Stimulated activated CD4-positive, alpha-beta T cell treated with anti-CD3 and anti-CD28 coated beads, TNF-alpha, amount 100 ng/mL, for 24 hours (primary cell): ENCODE measurements at places on chromosomes 12 and 14.

GRCh38 chr12:84910549-84911241, 1.9 kb downstream of the SLC6A15 start:
- no peak for DNase-seq

DNA sequence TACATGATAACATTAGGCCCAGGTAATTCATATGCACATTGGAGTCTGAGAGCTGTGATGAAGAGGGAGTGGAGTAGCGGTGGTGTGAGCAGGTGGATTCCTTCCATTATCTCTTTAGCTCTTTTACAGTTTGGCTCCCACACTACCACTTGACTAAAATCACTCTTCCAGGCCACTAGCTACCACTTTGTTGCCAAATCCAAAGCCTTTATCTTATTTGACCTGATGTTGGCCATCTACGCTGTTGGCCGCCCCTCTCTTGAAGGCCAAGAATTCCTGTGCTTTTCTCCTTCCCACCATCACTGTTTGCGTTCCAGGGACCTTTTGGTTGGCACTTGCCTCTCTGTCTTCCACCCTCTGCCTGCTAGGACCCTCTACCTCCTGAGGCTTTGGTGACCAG, 4.0 kb upstream of the MAX start:
- DNase-seq: no peak

DNA sequence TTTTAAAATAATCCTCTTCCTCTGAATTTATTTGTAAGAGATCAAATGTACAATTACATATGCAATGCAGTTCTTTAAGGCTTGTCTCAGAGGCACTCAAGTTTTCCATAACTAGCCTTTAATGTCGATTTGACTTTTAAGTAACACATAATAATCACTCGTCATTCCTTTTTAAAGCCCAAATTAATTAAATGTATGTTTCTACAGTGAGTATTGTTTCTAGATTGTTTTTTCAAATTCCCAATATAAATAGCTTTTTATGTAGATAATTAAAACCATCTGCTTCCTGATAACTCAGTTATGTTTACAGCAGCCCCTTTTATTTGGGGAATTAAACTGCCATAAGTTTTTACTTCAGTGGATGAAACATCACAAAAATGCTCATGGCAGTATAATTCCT, 185.1 kb downstream of the ETNK1 start:
- no peak for DNase-seq

DNA sequence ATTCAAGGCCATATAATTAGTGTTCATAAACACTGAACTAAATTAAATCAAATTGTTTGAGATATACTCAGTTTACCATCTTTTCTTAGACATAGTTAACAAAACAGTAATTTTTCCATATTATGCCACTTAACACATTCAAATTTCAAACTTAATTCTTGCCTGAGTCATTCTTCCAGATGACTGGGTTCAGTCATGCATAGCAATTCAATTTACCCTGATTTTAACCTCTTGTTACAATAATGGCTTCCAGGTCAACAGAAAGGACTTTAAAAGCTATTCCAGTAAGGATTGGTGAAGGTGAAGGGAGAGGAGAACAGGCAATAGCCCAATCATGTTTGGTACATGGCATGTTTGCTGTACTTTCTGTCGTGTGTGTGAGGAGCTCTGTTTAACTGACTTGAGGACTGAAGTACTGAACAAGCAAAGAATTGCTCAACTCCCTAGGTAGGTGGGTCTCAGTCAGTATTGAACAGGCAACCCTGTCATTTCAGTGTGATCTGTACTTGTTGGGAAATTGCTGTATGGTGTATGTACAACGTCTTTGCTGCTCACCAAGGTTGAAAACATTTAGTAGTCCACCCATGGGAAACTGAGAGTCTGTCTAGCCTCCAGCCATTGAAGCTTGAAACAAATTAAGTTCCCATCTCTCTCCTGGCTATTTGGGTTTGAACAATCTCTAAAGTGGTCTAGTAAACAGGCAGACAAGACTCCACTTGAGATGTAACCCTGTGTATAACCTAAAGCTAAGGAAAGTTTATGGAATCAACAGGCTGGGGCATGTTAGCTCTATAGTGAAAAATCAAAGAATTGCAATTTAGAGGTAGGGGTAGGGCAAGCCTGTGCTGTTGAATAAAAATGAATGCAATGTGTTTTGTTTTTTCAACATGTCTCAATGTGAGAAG, 327.2 kb downstream of the BTG1 start:
- no peak for DNase-seq

DNA sequence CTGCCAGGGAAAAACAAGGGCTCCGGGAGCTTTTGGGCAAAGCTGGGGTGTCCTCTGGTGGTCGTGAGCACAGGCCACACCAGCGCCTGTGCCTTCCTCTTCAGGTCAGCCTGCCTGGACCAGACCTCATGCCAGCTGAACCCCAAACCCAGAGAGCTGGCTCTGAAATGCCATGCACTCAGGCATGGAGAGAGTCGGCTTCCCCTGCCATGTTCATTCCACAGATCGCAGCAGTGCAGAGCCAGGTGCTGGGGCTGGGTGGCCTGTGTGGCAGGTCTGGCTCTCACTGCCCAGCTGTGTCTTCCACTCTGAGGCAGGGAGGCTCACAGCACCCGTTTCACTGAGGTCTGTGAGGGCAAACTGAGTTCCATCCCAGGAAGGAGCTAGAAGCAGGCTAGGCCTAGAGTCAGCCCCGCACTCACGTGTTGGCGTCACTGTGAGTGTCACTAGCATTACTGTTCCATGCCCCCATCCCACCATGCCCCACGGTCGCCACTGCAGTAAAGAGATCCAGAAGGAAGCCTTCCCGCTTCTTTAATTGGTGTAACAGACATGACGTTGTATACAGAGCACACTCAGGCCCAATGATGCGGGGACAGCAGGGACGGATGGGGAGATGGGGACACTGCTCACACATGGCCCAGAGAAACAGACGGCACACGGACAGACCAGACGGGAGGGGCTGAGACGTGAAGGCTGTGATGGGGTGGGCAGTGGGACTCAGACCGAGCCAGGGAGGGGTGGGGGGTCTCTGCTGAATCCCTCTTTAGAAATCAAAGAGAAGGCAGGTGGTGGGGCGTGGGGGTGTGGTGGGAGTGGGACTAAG, 2.7 kb downstream of the ARL6IP4 start:
- no peak for DNase-seq

- DNase-seq: peak; percentile 48
Measured at GRCh38 chr12:109775172-109775881, 57.9 kb downstream of the TRPV4 start.

- no peak for DNase-seq
Measured at GRCh38 chr12:132071040-132071810, 72.9 kb downstream of the DDX51 start.

DNA sequence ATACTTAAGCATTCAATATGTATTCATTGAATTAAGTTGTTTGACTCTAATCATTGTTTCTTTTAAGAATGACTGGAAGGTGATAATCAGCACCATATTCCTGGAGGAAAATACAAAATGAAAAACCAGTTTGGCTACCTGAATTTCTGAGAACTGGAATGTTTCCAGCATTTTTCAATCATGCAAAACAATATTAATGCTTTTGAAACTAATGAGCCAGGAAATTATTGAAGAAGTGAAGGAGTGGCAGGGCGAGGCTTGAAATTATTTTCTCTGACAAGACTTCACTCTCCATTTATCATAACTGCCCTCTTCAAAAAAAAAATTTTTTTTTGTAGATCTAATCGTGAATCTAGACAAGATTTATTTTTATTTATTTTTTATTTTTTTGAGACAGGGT, 19.0 kb downstream of the TMEM19 start:
- no peak for DNase-seq

DNA sequence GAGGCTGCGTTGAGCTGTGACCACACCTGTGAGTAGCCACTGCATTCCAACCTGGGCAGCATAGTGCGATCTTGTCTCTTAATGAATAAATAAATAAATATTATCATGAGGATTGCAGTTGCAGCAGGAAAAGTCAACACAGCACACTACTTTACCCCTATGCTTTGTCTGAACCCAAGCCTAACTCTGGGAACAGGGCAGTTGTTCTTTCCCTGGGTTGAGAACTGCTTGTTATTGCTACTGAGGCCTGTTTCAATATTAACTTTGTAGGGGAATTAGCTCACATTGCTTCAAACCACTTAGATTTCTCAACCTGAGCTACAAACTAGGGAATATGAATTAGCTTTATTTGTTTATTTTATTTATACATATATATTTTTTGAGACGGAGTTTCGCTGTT, 102.5 kb downstream of the SCN8A start:
- no peak for DNase-seq

- DNase-seq: no peak
Measured at GRCh38 chr14:77062261-77062660, 33.8 kb upstream of the IRF2BPL start.

DNA sequence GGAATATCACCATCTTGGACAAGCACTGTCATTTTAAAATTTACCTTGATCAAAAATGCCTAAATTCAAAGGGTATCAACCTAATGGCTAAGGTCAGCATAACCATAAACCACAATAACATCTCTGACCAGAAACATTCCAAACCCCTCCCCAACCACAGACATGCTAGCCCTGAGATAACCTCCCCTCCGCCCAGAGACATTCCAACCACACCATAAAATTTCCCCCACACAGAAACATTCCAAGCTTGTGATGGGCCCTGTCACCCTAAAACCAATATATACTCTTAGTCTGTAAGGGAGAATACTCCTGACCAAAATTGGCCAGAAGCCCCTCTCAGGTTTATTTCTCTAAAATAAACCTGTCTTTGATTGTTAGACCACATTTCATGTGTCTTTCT, 17.7 kb downstream of the EPYC start:
- DNase-seq: no peak

DNA sequence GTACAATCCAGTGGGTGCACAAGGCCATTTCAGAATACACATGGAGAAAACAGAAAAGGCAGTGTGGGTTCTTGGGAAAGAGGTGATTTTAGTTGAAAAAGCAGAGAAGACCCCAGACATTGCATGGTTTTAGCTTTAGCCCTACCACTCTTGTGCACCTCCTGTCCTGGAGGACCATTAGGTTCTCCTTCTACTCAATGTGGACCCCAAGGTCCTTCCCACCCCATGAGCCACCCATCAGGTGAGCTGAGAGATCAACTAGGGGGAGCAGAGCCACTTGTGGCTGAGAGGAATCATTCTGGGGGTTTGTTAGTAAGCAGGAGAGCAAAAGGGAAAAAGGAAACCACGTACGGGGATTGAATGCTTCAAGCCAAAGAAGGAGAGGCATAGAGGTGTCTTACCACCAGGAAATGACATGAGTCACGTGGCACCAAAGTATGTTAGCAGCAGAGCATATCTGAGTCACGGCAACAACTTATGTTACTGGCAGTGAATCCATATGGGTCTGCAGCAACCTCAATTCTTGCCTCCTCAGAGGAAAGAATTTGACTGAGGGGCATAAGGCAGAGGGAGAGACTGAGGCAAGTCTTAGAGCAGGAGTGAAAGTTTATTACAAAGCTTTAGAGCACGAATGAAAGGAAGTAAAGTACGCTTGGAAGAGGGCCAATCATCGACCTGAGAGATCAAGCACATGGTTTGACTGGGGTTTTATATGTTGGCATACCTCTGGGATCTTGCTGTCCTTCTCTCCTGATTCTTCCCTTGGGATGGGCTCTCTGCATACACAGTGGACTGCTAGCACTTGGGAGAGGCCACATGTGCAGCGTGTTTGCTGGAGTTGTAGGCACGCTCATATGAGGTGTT, 73.9 kb downstream of the HSD17B6 start:
- peak; percentile 38 for DNase-seq

GRCh38 chr12:96402061-96402460, 1.8 kb upstream of the CDK17 start:
- no peak for DNase-seq

- no peak for DNase-seq
Measured at GRCh38 chr12:24600996-24601395, 347.9 kb downstream of the BCAT1 start.

DNA sequence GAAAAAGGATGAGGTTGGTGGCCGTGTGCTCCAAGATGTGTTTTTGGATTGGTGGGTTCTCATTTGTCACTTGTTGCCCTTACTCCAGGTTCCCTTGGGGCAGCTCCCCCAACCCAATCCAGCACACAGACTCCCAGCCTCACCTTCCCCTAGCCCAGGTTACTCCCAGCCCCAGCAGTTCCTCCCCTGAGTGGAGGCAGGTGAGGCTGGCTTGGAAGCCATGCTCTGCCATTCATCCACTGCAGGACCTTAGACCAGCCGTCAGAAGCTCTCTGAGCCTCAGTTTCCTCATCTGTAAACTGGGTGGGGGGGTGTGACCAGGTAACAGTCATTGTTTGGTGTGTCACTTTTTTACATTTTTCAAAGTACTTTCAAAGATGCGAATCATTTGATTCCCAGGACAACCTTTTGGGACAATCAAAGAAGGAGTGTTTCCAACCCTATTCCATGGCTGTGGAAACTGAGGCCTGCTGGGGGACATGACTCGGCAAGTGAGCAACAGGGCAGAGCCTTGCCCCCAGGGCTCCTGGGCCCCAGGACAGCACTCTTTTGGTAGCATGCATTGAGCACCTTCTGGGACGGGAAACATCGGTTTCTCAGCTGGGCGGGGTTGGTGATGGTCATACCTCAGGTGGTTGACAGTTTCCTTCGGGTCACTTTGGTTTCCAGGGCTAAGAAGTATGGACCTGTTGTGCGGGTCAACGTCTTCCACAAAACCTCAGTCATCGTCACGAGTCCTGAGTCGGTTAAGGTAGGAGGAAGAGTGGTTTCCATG, 7.2 kb downstream of the CYP46A1 start:
- DNase-seq: no peak

DNA sequence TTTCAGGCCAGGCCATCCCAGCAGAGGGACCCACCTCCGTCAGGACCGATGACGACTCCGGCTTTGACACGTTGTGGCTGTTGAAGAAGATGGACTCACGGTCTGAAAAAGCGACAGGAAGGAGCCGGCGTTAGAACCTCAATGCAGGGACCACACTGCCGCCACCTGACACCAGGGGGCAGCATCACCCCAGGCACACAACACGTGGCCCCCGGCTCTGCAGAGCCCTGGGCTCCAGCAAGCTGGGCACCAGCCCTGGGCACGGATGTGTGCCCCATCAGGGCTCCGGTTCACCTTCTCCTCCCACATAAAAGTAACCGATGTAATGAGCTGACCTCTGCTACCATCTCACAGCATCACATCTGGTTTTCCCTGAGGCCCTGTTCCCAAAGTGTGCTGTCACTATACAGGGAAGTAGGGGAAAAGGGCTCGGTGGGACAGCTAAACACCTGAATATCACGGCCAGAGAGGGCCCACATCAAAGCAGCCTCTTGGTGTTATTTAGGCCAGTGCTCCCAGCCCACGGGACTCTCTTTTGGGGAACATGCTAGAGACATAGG, 29.0 kb downstream of the CHGA start:
- DNase-seq: peak; percentile 55

- DNase-seq: no peak
Measured at GRCh38 chr12:74066476-74066875, 471.2 kb upstream of the ATXN7L3B start.

- DNase-seq: no peak
Measured at GRCh38 chr14:30608533-30609006, 13.5 kb upstream of the SCFD1 start.

GRCh38 chr14:29636870-29637269, 290.8 kb downstream of the PRKD1 start:
- DNase-seq: no peak

- no peak for DNase-seq
Measured at GRCh38 chr14:103384450-103385151, 614 bp upstream of the MARK3 start.

- DNase-seq: no peak
Measured at GRCh38 chr12:19480459-19480858, 41.2 kb downstream of the AEBP2 start.

- no peak for DNase-seq
Measured at GRCh38 chr14:57078054-57078453, 190.7 kb downstream of the EXOC5 start.
